Stimulated activated CD4-positive, alpha-beta T cell treated with anti-CD3 and anti-CD28 coated beads, Interleukin-2, amount 100 ng/mL, for 24 hours (primary cell): ENCODE measurements at places on chromosomes 1 and 21.

DNA sequence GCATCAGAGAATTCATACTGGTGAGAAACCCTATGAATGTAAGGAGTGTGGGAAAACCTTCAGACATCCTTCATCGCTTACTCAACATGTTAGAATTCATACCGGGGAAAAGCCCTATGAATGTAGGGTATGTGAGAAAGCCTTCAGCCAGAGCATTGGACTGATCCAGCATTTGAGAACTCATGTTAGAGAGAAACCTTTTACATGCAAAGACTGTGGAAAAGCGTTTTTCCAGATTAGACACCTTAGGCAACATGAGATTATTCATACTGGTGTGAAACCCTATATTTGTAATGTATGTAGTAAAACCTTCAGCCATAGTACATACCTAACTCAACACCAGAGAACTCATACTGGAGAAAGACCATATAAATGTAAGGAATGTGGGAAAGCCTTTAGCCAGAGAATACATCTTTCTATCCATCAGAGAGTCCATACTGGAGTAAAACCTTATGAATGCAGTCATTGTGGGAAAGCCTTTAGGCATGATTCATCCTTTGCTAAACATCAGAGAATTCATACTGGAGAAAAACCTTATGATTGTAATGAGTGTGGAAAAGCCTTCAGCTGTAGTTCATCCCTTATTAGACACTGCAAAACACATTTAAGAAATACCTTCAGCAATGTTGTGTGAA, 12.8 kb downstream of the ZFP69B start:
- DNase-seq, result no peak

GRCh38 chr1:224828691-224829090, 100.8 kb upstream of the DNAH14 start:
- DNase-seq, result no peak

DNA sequence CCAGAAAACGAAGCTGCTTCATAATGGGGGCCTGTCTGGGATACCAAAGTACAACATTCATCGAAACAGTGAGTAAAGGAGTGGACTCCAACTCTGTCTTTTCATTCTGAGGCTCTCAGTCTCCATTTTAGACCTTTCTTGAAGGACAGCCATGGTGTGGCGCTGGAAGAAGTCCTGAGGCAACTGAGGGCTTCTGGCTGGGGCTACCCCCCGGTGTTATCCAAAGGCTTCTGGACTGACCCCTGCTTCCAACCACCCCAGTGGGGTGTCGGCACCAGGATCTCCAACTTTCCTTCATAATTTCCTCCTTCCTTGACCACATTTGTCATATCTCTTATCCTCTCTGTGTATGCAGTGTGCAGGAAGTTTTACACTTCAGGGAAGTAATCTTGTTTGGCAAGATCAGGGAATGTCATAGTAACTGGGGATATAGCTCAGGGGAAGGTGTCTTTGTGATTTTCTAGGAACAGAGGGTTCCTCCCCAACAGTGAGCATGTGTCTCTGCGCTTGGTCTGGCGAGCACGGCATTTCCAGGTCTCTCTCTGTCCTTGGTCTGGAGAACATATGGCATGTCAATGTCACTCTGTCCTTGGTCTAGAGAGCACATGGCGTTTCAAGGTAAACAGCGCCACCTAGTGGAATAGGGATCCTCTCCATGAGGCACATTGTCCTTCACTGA, 19.4 kb upstream of the BSDC1 start:
- peak; percentile 79 for DNase-seq

GRCh38 chr1:38607526-38607925, 252.0 kb downstream of the RRAGC start:
- DNase-seq, result no peak

DNA sequence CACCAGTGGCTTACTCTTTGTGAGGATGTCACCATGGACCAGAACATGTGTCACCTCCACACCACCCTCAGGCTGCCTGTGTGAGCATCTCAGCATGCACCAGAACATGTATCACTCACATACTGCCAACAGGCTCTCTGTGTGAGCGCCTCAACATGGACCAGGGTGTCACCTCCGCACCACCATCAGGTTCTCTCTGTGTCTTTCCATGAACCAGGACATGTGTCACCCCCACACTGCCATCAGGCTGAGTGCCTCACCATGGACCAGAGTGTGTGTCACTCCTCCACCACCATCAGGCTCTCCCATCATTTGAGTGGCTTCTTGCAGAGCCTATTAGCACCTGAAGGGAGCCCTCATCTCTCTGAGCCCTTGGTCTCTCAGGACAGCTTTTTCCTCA, 125.2 kb downstream of the ZNF648 start:
- DNase-seq, result no peak

GRCh38 chr21:42159560-42160110, 59.3 kb upstream of the ABCG1 start:
- no peak for DNase-seq
